NCI-H1092 treated with DMSO at 0.1 percent for 48 hours (cell line): ENCODE measurements at places on chromosomes 16 and 17.
A peak's percentile ranks its signal among the peaks of the same experiment; 100 is the strongest.

DNA sequence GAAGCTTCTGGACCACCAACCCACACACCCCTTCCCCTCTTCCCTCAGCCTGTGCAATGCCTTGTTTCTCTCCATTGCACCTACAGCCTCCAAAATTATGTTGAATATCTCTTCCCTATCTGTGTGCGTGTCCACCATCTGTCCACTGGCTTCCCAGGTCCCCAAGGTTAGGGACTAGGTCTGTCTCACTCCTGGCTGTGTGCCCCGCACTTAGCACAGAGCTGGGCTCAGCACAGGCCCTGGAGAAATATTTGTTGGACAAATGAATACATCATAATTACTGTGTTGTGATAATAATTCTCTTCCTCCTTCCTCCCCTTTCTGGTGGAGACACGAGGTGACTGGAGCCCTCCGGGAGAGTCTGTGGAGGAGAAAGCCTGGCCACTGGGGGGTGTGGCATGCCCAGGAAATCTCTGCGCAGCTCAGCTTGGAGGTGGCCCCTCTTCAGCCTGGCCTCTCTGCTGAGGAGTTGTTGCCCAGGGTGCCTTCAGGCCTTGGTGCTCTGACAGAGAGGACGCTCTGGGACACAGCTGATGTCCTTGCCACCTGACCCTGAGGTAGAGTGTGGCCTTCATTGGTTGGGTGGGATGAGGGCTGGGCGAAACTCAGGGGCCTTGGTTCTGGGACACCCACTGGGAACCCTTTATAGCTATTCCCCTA is 3.3 kb upstream of the BRD7 start:
- no peak for DNase-seq

GRCh38 chr17:67385122-67385988 is 8.3 kb downstream of the PITPNC1 start:
- no peak for DNase-seq

- DNase-seq: no peak
These were observed 28.3 kb upstream of the FAAP100 start for GRCh38 chr17:81580481-81580880.

DNA sequence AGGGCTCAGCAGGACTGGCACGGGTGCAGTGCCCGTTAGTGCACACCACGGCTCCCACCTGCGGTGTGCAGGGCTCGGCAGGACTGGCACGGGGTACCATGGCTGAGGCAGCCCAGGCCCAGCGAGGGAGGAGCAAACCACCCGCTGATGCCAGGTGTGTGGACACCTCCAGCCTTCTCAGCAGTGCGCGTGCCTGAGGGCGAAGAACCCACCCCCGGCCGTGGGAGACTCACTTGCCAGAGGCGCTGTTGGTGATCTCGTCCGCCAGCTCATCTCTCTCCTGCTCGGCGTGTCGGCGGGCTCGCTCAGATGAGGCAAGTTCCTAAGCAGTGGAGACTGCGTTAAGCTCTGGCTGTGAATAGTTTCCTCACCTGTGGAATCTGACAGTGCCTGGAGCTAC is 45.4 kb downstream of the NDEL1 start:
- DNase-seq: no peak

DNA sequence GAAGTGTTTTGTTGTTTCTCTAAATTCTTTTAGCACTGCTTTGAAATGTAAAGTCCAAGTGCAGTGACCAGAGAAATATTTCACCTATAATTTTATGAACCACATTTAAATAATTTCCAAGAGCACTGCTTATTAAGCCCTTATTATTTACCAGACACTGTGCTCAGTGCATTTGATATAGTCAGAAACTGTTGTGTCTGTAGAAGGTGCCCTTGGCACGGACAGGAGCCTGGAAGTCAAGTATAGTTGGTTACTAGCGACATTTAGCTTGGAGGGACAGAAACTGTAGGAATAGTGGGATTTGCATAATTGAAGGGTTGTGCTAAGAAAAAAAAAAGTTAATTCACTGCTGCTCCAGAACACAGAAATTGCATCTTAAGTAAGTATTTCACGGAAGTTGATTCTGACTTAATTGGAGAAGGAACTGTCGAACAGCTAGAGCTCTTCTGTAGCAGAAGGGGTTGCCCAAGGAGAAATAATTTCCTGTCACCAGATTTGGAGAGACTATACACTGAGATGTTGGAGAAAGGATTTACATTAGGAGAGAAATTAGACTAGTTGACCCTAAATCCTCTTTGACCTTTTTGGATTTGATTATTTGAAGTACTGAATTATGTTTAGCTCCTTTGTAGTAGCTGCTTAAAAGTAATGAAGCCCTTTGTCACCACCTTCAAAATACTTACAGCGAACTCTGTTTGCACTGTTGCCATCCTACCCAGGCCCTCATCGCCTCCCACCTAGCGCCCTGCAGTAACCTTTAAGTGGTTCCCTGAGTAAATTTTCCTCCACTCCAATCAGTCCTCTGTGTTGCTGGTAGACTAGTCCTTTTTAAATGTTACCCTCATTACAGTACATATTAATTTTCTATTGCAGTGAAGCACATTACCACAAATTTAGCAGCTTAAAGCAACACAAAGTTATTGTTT is 25.6 kb downstream of the COX10 start:
- no peak for DNase-seq

- DNase-seq: no peak
These were observed 11.0 kb downstream of the MPO start for GRCh38 chr17:58269557-58270291.

DNA sequence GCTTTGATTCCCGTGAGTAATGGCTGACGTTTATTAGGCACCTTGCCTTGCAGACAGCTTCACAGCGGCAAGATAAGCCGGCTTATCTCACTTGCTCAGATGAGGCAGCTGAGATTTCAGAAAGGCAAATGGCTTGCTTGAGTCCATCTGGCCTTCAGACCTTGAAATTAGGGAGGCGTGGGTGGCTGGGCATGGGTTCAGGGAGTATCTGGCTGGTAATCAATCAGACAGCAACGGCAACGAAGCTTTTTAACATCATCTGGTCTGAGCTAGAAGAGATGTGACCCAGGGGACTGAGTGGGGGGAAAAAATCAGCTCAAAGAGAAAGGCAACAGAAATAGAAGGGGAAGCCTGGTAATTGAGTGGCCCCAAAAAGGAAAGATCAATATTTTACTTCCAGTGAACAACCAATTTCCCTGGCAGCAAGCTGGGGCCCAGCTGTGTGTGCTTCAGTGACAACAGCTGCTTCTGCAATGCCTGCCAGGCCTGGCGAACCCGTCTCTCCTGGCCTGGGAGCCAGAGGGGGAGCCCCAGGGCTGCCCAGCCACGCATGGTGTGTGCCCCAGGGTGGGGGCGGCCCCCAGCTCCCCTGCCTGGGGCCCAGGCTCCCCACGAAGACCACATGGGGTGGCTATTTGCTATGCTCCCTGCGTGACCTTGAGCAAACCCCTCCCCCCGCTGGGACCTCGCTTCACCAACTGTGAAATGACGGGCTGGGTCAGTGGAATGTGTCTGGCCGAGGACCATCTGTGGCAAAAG is 34.0 kb downstream of the RAB11FIP4 start:
- peak; percentile 93 for DNase-seq

DNA sequence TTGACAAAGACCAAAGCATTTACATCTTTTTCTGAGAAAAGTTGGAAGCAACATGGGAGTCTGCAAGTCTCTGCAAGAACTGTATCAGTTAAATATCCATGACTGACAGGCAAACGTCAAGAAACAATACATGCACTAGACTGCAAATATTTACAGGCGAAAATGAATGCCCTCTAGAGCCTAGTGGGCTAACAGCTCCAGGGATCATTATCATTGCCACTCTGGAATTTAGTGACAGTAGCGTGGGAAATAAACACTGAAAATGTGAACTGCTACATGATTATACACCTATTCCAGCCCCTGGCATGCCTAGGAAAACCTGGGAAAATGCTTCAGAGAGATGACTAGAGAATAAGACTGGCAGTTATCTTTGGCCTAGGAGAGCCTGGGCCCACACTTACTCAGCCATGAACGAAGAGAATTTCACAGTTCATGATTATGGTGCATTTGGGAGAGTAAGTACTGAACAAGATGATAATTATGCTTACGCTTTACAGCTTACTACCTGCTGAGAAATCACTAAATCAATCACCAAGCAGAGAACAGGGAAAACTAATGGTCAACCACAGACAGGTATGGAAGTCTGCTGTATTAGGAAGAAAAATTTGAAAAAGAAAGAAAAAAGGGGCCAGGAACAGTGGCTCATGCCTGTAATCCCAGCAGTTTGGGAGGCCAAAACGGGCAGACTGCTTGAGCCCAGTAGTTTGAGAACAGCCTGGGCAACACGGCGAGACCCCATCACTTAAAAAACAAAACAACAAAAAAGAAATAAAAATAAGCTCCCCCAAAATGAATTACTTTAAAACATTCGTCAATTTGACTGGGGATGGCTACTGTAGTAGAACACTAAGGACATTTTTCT is 66.6 kb upstream of the CLEC18B start:
- no peak for DNase-seq
